Left lung (tissue), 14 donors: ENCODE measurements at places on chromosomes 5 and 9. TPM values are rescaled to one million over a fixed set of nuclear protein-coding genes. Genes with fewer than 3 reads are reported as not detected.

DNA sequence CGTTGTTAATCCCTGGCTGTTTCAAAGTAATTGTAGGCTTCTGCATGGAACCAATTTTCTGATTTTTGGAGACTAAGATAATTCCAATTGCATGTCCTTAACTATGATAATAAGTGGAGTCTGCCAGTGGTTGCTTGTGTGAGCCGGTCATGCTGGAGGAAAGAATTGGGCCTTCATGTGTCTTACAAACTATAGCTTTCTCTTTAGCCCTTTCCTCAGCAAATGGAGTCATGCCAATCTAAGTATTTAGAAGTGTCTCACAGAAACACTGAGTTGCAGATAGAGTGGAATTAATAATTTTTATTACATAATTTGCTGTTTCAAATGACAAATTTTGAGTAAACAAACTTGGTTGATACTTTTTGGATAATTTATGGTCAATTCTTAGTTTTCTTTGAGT is 200.4 kb downstream of the FBXL7 start:
- DNase-seq, result no peak

DNA sequence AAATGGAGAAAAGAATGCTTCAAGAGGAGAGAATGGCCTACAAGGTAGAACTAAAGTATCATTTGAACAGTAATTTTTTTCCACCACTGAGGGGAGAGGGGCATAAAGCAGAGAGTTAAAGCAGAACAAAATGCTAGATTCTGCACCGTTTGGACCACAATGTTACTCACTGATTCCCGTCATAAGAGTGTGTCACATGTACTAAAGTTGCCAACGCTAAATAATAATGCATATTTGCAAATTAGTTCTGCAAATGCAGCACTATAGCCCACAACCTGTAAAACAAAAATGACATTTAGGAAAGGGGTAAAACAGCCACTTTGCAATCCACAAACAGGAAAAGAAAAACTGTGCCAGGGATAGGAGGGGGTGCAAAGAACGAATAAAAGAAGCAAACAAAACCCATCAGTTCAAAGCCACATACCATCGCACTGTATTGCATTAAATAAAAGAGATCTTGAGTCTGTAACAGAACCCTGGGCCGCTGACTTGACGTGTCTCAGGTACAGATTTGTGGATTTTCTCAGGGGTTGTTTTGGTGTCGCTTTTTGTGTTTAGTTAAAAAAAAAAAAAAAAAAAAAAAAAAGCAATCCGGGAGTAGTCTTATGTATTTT is 7.7 kb upstream of the NFIB start:
- no peak for DNase-seq

DNA sequence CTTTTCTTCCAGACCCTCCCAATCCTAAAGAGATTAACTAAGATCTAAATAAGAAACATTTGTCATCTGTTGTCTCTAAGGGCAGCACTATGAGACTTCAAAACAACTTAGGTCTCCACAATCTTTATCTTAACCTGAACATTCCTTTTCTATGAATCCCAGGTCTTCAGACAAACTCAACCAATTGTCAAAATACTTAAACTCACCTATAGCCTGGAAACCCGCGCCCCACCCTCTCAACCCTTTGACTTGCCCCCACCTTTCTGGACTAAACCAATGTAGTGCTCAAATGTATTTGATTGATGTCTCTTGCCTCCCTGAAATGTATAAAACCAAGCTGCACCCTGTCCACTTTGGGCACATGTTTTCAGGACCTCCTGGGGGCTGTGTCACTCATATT is 76.5 kb upstream of the DMRT1 start:
- no peak for DNase-seq

- DNase-seq, result peak; percentile 46
These were observed 675 bp upstream of the SPAAR start for GRCh38 chr9:35908504-35909125.

Gene TMEM215
- polyA plus RNA-seq, result not detected

Gene CNTNAP3B
- 15.0 TPM for polyA plus RNA-seq
